MG63 (cell line): ENCODE measurements at places on chromosomes 1 and 21.

DNA sequence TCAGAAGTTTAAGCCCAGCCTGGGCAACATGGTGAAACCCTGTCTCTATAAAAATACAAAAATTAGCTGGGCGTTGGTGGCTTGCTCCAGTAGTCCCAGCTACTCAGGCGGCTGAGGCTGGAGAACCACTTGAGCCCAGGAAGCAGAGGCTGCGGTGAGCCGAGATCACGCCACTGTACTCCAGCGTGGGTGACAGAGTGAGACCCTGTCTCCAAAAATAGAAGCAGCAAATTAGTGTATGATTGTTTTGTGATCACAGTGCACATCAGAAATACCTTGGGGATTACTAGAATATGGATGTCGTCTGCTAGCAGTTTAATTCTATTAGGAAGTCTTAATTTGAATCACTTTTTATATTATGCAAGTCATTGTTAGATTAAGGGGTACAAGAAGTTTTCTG is 59.0 kb downstream of the ZBTB17 start:
- DNase-seq, result no peak

DNA sequence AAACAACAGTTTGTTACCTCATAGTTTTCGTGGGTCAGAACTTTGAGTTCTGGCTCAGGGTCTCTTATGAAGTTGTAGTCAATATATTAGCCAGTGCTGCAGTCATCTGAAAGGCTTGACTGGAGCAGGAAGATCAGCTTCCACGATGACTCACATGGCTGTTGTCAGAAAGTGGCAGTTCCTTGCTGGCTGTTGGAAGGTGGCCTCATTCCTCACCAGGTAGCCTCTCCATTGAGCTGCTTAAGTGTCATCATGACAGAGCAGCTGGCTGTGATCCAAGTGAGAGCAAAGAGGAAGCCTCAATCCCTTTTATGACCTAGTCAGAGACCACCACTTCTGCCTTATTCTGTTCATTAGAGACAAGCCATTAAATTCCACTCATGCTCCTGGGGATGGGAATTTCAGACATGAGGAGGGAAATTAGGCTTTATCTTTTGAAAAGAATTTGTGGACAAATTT is 5.6 kb downstream of the OSBPL9 start:
- DNase-seq, result peak; percentile 73

DNA sequence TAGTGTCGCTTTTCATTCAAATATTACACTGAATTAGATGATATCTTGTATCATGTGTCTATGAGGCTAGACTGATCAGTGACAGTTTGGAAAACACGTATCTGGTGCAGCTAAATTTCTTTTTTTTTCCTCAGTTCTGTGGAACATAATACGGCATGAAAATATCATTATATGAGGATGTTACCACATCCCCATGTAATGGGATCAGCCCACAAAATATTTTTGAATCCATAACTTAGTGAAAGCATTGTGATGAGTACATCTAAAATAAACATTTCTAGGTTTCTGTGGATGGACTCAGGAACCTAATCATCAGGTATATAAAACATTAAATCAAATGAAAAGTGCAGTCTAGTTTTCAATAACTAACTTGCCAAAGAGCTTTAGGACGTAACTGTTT is 356.3 kb downstream of the USP25 start:
- DNase-seq, result no peak

- DNase-seq, result no peak
Observed at GRCh38 chr1:27561124-27561899, 42.6 kb downstream of the AHDC1 start.

DNA sequence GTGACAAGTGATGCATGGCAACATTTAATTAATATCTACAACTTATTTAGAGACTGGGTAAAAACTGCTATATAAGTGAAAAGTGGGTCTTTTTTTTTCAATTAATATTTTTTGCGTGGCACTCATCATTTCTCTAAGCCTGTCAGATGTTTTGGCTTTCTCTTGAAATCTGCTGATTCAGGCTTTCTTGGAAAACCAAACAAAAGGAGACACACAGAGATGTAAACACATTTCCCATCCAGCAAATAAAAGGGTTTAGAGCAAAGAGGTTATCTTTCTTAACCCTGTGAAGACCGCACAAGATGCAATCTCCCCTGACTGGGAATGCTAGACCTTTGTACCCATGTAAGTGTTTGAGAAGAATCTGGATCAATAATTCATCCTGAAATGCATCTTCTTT is 48.7 kb upstream of the PLXNA2 start:
- DNase-seq, result no peak

GRCh38 chr1:89821322-89822108 is 683 bp downstream of the LRRC8D start:
- peak; percentile 55 for DNase-seq

DNA sequence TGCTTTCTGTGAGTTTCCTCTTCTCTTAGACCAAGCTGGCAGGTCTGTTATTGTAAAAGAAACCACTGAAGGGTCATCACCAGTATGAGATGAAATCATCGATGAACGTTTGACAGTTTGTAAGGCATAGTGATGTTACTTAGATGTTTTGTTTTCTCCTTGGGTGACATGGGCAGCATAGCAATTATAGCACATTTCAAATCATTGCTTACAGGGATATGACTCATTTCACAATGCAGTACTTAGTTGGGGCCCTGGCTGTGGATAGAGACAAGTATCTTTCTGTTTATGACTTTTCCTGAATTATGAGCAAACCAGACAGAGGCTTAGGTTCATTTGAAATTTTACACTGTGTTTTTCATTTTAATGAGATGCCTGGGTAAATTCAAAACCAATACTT is 313.0 kb downstream of the RWDD3 start:
- no peak for DNase-seq

GRCh38 chr1:199522936-199523335 is 504.6 kb upstream of the NR5A2 start:
- DNase-seq, result no peak

GRCh38 chr21:38181096-38181495 is 75.7 kb upstream of the KCNJ15 start:
- DNase-seq, result no peak

GRCh38 chr1:180786624-180787023 is 126.1 kb upstream of the KIAA1614 start:
- DNase-seq, result no peak

DNA sequence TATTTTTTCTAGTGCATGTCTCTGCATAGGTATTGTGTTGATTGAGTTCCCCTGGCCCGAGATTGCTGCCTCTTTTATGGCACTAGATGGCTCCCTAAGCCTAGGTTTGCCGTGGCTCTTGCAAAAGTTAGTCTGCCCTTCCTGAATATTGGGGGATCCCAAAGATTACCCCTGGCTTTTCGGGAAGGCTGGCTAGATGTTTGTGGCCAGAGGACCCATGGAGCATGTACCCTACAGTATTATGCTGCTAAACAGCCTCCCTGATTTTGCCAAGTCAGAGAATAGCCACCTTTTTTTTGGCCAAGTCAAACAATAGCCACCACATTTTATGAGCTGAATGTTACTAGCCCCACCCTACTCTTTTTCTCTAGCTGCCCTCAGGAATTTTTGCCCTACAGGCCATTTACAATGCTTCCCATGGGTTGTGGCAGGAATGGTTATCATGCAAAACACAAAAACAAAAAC is 343.2 kb downstream of the OLFM3 start:
- DNase-seq, result no peak

DNA sequence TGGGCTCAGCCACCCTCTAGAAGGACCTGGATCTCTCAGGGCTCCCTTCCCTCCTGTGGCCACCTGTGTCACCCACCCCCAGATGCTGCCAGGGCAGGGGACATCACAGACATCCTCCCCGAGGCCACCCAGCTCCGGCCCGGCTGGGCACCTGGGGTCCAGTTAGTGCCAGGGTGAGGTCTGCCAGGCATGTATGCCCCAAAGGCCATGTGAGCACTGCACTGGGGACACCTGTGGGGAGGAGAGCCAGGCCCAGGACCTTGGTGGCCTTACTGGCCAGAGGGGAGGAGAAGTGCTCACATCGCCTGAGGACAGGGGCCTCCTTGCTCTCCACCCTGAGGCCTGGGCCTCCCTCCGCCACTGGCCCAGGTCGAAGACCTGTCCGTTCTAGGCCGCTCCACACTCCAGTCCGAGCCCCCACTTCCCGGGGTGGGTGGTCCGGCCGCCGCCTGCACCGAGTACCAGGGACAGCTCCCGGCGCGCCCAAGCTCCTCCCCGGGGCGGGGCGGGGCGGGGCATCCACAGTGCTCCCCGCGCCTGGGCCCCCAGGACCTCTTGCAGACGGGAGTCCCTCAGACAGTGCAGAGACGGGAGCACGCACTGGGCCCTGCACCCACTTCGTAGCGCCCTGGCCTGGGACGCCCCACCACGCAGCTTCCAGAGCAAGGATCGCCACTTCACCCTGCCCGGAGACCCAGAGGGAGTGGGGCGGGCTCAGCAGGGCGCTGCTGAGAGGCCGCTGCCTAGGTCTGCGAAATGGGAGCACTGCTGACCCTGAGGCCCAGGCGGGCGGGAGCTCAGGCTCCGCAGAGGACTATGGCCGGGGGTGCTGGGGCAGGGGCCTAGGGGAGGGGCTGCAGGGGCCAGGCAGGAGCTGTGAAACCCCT is 34.3 kb upstream of the CCDC27 start:
- no peak for DNase-seq

DNA sequence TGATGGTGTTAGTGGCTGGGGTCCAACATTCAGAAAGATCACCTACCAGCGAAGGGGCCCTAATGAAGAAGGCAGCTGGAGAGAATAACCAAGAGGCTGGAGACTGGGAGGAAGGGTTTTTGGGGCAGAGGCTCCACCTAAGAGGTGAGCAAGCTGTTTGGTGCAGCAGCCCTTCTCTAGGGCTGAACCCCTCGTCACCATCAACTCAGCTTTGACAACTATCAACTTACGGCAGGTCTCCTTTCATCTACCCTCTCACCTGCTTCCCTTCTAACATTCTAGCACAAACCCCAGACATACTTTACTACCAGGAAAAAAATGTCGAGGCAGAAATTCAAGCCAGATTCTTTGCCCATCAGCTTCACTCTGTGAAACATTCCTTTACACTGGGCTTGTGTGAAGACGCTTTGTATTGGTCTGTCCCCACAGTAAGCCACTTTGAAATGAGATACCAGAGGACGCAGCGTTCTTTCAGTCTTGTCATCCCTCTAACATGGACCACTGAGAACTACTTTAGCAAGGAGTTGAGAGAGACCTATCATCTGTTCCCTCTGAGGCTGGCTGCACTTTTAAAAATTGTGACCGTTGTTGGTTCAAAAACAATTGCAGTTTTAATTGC is 84.6 kb downstream of the RAVER2 start:
- DNase-seq, result no peak
